Activated T-cell treated with anti-CD3 and anti-CD28 coated beads, Interleukin-2, amount 50 U/mL, for 72 hours (primary cell): ENCODE measurements at places on chromosomes 12 and 14. TPM values are rescaled to one million over a fixed set of nuclear protein-coding genes. Genes with fewer than 3 reads are reported as not detected.

DNA sequence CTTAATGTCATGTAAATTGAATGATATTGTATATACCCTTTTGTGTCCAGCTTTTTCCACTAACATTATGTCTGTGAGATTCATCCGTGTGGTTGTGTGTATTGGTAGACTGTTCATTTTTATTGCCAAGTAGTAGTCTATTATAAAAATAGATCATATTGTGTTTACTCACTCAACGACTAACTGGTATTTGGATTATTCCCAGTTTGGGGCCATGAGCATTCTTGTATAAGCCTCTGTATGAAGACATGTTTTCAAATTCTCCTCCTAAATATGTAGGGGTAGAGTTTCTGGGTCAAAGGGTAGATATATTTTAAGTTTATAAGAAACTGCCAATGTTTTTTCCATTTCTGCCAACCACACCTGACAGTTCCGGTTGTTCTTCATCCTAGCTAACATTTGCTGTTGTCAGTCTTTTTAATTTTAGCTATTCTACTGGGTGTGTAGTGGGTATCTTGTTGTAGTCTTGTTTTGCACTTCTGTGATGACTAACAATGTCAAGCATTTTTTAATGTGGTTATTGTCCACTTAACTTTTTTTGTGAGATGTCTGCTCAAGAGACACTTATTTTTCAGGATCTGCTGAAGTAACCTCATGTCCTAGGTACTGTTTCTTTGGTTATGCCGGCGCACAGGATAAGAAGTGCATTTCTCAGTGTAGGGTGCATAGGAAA is 93.2 kb downstream of the DACT1 start:
- DNase-seq: no peak
- H3K27ac ChIP-seq: no peak overlapping the region
- H3K4me1 ChIP-seq: peaks cover 52% of the 10 kb centered on the region
- no peak overlapping the region for H3K4me3 ChIP-seq
- peaks cover 7% of the 10 kb centered on the region for H3K27me3 ChIP-seq
- no peaks in the 10 kb centered on the region for H3K36me3 ChIP-seq

- no peaks in the 10 kb centered on the region for H3K27me3 ChIP-seq
- no peak overlapping the region for H3K4me3 ChIP-seq
- no peak overlapping the region for H3K27ac ChIP-seq
- H3K4me1 ChIP-seq: no peaks in the 10 kb centered on the region
- H3K36me3 ChIP-seq: no peaks in the 10 kb centered on the region
These were observed 434.3 kb upstream of the TMTC1 start for GRCh38 chr12:30218073-30218472.

DNA sequence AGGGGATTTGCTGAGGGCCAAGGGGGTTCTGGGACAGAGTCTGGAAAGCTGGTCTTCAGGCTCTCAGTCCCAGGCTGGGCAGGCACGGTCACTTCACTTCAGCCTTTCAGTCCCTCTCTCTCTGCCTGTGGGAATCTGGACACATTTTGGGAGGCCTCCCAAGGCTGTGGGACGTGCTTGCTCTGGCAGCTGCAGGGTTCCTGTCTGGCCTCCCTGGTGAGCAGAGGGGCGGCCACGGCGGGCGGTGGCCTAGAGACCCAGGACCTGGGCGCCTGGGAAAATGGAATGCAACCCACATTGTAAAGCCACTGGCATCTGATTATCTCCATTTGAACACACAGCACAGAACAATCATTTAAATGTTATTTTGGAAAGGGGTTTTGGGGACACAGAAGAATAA is 10.1 kb upstream of the ALDH2 start:
- DNase-seq: no peak
- H3K4me3 ChIP-seq: no peak overlapping the region
- H3K27ac ChIP-seq: no peak overlapping the region
- H3K4me1 ChIP-seq: peaks cover 17% of the 10 kb centered on the region
- H3K27me3 ChIP-seq: peaks cover 7% of the 10 kb centered on the region
- peaks cover 1% of the 10 kb centered on the region for H3K36me3 ChIP-seq

DNA sequence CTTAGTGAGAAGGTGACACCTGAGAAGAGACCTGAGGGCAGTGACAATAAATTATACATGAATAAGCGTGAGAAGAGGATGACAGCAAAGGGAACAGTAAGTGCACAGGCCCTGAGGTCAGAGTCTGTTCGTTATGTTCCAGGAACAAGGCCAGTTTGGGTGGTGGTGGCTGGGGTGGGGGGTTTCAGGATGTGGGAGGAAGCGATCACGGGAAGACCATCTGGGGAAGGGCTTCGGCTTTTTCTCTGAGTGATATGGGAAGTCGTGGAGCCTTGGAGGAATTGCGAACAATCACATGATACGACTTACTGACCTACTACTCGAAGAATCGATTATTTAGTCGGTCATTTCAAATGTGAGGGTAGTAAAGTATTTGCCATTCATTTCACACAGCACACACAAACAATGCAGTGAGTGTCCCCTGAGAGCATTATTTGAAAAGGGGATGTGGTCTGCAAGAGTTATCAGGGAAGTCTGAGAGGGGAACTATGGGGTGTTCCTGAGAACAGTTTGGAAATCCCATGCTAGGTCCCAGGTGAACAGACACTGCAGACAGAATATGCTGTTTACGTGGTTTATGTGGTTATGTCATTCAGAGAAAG is 94.7 kb downstream of the SLC38A1 start:
- H3K4me1 ChIP-seq: peaks cover 25% of the 10 kb centered on the region
- no peak overlapping the region for H3K4me3 ChIP-seq
- no peak for DNase-seq
- no peaks in the 10 kb centered on the region for H3K36me3 ChIP-seq
- H3K27ac ChIP-seq: peak overlapping the region; percentile 14

The NPC2 gene
- 27.1 TPM for total RNA-seq

DNA sequence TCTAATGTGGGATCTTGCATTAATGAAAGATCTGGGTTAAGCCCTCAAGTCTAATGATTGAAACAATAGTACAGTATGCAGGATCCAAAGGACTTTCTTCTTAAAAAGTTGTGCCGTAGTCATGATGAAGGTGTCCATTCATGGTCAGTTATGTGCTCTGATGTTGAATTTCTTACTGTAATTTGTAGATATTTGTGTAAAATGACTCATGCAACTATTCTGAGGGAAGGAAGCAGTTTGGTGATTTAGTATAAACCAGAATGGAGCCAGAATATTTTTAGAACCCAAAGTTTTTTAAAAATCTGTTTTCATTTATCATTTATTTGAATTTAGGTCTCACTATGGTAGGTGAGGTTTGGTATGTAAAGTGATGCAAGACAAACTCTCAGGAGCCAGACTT is 151.2 kb downstream of the AKAP6 start:
- H3K4me1 ChIP-seq: no peaks in the 10 kb centered on the region
- no peaks in the 10 kb centered on the region for H3K27me3 ChIP-seq
- DNase-seq: no peak
- no peak overlapping the region for H3K4me3 ChIP-seq

The ADGRD1 gene
- total RNA-seq: 2.0 TPM

The NGB gene
- total RNA-seq: not detected

DNA sequence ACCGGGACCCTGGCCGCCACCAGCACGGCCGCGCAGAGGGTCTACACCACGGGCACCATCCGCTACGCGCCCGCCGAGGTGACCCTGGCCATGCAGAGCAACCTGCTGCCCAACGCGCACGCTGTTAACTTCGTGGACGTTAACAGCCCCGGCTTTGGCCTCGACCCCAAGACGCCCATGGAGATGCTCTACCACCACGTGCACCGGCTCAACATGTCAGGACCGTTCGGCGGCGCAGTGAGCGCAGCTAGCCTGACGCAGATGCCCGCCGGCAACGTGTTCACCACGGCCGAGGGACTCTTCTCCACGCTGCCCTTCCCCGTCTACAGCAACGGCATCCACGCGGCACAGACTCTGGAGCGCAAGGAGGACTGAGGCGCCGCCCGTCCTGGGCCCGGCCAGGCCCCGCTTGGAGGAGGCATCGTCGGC is 150.1 kb downstream of the EGLN3 start:
- peaks cover 34% of the 10 kb centered on the region for H3K27me3 ChIP-seq
- no peak for DNase-seq
- H3K4me3 ChIP-seq: no peak overlapping the region
- peaks cover 6% of the 10 kb centered on the region for H3K4me1 ChIP-seq

DNA sequence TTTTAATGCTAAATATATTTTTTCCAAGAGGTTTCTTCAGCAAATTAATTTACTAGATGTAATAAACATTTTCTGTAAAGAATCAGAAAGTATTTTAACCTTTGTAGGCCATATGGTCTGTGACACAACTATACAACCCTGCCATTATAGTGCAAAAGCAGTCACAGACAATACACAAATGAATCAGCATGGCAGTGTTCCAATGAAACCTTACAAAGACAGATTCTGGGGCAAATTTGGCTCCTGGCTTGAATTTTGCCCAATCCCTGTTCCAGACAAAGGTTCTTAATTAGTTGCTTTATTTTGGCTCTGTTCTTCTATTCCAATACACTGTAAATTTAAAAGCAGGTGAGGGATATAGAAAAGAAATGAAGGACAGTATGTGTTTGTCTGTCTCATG is 352.5 kb downstream of the C12orf50 start:
- H3K27me3 ChIP-seq: no peaks in the 10 kb centered on the region
- DNase-seq: no peak
- H3K4me1 ChIP-seq: no peaks in the 10 kb centered on the region
- H3K27ac ChIP-seq: no peak overlapping the region
- H3K36me3 ChIP-seq: no peaks in the 10 kb centered on the region

DNA sequence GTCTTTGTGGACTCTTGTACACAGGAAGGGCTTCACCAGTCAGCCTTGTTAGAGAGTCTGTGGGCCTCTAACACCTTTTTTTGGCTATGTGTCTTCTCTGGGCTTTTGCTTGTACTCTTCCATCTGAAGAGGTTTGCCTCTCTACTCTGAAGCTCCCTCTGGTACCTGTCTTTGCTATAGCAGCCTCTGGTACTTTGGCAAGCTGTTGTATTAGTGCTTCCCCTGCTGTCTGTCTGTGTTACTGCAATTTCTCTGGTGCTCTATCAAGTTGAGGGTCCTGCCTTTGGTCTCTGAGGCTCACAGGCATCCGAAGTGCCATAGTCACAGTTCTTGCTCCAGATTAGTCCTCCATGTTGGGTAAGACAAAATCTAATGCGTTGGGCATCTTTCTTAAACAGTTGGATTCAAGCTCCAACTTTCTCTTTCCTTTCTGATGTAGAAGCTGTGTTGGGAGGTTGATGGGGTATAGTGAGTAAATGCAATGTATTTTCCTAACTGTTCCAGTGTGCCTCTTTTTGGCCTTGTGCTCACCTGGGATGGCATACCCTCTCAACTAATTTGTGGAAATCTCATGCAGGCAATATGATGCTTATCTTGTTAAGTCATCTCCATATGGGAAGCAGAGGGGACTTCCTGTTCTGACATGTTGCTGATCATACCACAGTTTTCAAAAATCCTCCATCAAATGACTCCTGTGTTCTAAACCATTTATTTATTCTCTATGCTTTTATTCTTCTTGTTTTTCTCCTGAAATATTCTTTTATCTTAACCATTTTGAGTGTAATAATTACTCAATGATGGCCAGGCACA is 88.8 kb downstream of the ATF7IP start:
- H3K27ac ChIP-seq: peak overlapping the region; percentile 98
- DNase-seq: peak; percentile 30
- peaks cover 66% of the 10 kb centered on the region for H3K36me3 ChIP-seq
- H3K27me3 ChIP-seq: no peaks in the 10 kb centered on the region
